ENCODE measurements at places on chromosomes 3 and 15.

DNA sequence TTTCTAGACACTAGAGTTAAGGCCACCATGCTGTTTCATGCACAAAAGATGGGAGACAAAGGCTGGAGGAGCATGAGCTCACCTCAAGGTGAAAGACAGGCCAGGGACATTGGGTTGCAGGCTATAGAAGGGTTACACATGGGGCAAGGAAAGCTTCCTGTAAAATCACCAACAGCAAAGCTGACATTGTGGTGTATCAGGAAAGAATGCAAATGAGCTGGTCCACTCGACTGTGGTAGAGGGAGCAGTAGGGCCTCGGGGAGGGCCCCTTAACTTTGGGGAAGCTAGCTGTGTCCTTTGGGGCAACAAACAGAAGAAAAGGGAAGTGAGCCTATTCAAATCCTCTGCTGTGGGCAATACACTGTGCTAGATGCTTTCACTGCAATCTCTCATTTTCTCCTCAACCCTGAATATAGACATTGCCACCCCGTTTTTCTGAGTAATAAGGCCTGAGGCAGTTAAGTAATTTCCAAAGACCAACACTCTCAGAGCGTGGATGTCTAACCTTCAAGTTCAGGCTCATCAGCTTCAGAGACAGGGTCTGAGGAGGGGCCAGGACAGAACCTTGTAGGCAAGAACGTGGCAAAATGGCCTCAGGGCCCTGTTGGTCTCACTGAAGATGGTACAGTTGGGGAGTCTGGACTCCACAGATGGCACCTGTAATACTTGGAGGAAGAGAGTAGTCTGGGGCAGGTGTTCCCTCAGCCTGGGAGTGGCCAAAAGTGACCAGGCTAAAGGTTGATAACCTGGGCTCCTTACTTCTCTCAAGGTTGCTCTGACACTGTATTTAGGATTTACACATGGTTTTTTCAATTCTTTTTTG lies 24.1 kb downstream of the CX3CR1 start:
- no peak for DNase-seq

GRCh38 chr3:177929310-177929709 lies 606.9 kb upstream of the KCNMB2 start:
- DNase-seq: no peak

DNA sequence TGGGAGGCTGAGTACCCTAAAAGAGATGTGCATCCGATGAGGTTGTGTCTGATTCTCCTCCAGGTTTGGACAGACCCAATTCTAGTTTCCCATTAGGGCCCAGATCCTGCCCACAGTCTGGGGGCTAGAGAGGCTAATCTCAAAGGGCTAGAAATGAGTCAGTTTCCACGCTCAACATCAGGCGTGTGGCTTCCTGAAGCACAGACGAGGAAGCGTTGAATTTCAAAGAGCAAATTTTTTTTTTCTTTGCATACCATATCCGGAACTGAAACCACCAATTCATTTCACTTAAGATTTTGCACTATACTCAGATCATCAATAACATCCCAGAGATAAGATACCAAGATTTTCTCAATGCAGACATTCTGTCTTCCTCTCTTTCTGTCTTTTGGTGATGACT lies 173.8 kb upstream of the BCL6 start:
- DNase-seq: peak; percentile 20

- no peak for DNase-seq
Measured at GRCh38 chr3:195752546-195753331, 32.0 kb downstream of the MUC20 start.

DNA sequence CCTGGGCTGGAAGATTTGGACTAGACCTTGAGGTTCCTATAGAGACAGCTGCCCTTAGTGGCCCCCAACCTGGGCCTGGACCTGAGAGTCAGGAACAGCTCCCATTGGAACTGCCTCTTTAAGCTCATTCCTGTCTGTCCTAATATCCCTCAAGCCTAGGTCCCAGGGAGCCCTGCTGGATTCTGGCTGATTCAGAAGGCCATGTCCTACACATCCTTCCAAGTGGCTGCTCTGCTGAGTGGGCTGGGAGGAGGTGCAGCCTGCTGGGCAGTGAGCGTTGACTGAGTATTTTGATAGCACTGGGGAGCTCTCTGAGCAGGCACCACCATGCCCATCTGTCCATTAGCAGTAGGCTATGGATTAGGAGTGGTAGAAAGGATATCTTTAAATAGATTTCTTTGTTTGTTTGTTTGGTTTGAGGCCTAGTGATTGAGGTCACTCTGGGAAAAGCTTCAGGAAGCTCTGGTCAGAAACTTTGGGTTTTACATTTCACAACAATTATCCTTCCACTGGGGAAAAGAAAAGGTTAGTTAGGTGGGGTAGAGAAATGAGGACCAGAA lies 54.6 kb upstream of the ATOSA start:
- DNase-seq: no peak

- DNase-seq: no peak
Measured at GRCh38 chr3:68467465-68467864, 464.9 kb downstream of the TAFA4 start.

GRCh38 chr15:77057072-77057471 lies 13.8 kb downstream of the TSPAN3 start:
- DNase-seq: no peak

GRCh38 chr3:134066158-134066541 lies 36.4 kb upstream of the SLCO2A1 start:
- DNase-seq: no peak

DNA sequence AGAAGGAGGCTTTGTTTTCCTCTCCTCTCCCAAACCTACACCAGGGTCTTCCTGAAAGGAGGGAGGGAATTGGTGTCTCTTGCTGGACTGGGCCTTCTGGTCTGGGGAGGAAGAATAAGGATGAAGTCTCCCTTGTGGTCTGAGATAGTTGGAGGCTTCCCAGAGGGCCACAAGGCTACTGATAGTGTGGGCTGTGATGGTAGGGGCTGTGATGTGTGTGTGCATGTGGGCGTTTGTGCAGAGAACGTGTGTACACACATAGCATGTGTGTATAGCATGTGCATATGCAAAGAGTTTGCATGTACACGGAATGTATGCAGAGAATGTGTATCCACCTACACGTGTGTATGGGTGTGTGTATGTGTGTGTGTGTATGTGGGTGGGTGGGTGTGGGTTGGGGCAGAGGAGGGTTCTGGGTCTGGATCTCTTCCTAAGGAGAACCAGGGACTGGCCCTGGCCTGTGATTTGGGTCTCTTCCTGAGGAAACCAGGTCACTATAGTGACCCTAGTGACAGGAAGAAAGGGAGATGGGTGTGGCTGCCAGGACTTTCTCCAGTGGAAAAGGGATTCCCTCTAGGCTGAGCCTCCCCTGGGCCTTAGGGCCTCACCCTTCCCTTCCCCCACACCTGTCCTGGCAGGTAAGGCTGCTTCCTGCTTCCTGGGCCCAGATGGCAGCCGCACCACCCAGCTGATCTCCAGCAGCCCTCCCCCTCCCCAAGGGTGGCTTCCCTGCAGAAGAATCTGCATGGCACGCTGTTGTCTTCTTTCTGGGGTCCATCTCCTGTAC lies 1.7 kb downstream of the FLNB start:
- no peak for DNase-seq

GRCh38 chr3:150248116-150248887 lies 159.8 kb upstream of the TSC22D2 start:
- DNase-seq: no peak

DNA sequence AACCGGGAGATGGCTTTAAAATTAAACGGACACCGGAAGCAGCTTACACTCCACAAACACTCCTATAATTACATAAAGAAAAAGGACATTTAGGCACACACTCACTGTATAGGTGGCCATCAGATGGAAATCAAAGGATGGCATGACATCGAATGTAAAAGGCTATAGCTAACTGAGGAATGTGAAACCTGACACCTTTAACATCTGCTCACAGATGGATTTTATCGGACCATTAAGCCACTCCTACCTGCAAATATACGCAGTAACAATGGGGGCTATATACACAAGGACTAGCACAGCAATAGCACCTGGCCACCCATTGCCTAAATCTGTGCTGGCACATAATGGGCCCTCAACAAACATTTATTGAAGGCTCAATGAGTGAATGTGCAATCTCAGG lies 14.5 kb upstream of the RBSN start:
- DNase-seq: no peak

- DNase-seq: no peak
Measured at GRCh38 chr3:171059978-171060377, 33.5 kb upstream of the SLC2A2 start.

- DNase-seq: no peak
Measured at GRCh38 chr15:66117841-66118240, 135.7 kb downstream of the MEGF11 start.

GRCh38 chr15:39130556-39131379 lies 450.1 kb upstream of the THBS1 start:
- DNase-seq: no peak

Measured in stimulated activated CD8-positive, alpha-beta memory T cell treated with anti-CD3 and anti-CD28 coated beads, Interleukin-4, amount 100 ng/mL, for 4 hours (primary cell).